ENCODE measurements at places on chromosomes 1 and 21.

DNA sequence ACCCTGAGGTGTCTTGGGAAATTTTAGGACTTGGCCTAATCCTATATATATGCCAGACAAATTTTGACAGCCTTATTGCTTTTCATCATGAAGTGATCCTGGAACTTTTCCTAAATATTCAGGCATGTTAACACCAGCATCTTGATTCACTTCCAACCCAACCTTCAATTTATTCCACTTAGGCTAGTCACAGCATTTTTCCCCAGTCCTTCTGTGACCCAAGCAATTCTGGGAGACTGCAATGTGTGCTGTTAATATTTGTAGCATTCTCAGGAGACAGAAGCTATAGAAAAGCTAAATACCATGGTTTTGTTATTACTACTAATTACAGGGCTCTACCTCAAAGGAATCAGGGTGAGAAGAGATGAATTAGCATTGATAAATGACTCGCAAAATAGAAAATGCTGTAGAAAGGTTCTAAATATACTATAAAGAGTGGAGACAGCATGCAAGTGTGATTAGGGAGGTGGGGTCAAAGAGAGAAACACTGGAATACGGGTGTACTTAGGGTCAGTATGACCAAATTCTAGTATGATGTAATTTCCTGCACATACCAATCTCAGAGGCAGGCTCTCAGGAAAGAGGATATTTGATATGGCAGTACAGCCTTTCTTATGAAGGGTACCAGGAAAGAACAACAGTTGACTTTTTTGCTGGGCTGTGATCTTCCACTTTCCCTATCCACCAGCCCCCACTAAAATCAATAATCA, 29.1 kb downstream of the PRRX1 start:
- DNase-seq, result no peak

DNA sequence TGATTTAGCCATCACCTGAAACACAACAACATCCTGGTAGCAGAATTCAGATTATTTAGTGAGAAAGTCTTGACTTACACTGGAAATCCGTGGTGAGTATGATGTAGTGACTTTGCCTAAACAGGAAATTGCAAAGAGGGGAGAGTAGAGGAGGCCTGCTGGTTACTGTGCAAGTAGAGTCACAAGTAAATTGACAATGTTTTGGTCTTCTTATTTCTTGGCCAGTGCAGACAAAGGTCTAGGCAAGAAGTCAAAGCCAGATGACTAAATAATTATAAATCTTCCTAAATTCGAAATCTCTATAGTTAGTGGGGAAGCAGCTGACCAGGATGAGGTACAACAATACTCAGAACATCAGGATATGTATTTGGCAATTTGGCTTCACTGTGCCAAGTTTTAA, 159.5 kb upstream of the KCTD3 start:
- no peak for DNase-seq

DNA sequence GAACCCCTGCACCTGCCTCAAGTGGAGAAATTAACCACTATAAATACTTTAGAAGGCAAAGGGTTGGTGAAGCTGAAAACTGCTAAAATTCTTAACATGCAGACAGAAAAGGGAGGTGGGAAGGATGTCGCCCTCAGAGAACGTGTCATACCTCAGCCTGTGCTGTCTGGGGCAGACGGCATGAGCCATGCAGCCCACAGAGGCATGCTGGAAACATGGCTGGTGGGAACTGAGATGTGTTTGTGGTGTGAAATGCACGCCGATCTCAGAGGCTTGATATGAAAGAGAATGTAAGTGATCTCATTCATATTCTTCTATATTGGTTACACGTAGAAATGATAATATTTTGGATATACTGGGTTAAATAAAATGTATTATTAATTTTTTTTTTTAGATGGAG, 16.3 kb downstream of the AGPAT3 start:
- no peak for DNase-seq

DNA sequence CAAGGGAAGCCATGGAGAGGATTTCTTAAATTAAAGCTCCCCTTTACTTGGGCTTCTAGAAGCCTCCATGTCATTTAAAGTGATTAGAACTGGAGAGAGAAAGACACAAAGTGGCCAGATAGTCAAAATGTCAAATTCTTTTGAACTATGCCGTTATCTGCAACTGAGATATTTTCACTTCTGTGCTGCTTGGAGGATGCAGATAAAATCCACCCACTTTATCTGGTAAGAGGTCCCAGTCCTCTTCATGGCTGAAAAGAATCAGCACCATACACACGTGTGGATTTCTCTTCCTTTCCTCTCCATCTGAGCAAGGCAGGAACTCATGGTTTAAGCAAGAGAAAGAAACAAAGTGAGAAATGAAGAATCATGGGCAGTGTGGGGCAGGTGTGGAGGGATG, 276.9 kb upstream of the RUNX1 start:
- no peak for DNase-seq

DNA sequence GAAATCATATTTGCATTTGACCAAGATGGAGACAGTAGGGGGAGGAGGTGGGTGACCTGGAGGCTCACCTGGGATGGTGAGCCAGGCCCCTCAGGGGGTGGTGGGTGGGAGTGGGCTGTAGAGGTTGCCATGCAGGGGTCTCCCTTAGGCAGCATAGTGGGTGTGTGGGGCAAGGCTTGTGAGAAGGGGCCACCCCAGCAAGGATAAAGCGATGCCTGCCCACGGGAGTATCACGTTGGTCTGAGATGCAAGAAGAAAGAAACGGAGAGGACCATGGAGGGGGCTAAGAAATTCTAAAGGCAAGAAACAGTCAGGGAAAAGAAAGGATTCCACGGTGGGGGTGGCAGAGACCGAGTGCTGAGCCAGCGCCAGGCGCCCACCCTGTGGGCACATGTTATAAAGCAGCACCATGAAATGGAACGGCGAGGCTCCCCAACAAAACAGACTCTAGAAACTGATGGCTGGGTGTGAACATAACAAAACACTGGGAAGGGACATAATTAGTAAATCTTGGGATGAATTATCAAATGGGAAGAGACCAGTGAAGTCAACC, 11.7 kb upstream of the C2CD2 start:
- no peak for DNase-seq

GRCh38 chr21:41167348-41168342, at the start of gene BACE2:
TSS of gene BACE2 (plus strand) at chr21:41168160. CDS start at chr21:41168264, 104 bp downstream.
- no peak for DNase-seq

DNA sequence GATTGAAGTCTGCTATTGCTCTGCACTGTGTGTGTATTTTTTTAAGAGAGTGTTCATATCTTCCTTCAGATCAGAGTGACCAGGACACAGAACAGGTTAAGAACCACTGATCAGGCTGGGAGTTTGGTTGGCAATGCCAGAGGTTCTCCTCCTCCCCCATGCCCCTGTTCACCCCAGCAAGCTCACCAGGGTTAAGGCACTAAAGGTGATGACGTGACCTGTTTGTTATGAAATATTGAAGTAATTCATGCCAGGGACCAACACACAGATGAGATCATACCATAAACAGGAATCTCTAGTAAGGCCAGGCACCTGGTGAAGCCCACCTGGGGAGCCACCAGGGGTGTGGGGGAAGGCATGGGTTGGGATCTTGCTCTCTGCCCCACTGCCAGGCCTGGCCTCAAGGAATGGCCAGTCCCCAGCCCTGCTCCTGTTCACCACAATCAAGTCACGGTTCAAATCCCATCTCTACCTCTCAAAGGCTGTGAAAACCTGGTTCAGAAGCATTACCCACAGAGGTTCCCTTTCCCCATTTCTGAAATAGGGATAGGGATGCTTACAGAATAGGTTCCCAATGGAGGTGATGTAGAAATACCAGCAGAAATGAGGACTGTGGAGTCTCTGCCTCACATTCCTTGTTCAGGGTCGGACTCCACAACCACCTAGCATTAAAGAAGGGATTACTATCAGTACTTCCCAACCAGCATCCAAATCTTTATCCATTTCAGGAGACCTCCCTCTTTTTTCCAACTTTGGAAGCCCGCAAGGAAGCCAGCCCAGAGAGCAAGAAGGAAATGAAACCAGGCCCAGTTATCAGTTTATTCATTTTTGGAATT, 2.4 kb downstream of the ID3 start:
- DNase-seq, result no peak

GRCh38 chr1:214075999-214076707, 88.4 kb downstream of the PROX1 start:
- DNase-seq, result no peak

GRCh38 chr1:59409986-59410385, 113.1 kb downstream of the FGGY start:
- no peak for DNase-seq

GRCh38 chr1:219834314-219834917, 93.9 kb downstream of the SLC30A10 start:
- no peak for DNase-seq

- DNase-seq, result no peak
Measured at GRCh38 chr1:244139655-244140054, 88.6 kb downstream of the ZBTB18 start.

- DNase-seq, result peak; percentile 75
Measured at GRCh38 chr1:160083968-160084770, 2.8 kb downstream of the KCNJ9 start.

DNA sequence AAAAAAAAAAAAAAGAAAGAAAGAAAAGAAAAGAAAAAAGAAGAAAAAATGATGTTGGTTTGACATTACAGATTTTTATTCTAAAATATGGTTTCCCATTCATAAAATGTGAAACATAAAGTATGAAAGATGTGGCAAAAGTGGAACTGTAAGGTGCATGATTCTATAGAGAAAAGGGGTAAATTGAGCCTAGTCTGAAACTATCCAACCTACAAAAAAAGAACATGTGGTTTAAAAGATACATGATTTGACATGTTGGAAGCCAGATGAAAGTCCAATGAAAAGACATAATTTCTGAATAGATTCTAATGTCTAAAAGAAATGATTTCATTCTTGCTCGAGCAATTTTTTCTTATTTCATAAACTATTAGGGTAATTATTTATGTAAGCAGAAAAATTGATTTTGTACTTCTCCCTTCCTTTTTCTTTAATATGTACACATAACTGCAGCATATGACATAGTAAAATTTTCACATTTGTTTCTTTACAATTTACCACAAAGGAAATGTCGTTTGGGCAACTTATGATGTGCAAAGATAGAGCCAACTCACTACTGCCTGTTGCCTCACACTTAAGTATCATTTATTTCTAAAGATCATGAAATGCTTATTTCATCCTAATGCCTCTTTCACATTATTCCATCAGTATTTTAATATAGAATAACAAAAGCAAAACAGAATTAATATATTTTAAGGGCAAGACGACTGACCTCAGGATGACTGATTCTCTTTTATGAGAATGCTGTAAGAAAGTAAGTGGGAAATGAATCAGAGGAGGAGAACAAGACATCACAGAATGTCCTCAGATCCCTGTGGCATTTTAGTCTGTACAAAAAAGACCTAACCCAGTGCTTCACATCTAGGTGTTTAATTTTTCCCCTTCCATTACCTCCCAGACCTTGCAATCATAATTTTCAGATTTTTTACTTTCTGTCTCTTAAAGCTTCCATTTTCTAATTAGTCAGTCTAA, 165.8 kb upstream of the HMCN1 start:
- no peak for DNase-seq

DNA sequence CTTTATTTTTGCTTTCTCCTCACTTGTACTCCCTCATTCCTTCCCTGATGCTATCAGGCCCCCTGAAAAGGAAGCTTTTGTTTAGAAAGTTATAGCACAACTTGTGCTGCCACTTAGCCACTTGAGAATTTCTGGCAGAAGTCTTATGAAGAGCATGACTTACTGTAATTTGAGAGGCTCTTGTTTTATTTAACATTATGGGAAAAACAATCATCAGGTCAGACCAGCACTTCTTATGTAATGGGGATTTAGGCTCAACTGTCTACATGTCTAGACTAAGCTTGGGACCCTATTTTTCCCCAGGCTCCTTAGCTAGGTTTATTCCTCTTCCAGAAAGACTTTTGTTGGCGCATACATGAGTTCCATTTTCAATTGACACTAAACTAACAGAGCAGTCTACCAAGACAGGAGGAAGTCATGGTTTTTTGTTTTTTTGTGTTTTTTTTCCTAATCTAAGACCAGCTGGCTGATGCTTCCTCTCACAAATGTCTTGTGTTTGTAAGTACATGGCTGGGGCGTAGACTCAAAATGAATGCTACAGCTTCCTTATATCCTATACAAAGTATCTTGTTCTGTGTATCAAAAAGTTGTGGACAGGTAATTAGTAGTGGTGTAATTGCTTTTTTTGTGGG, 31.5 kb downstream of the TNFSF4 start:
- DNase-seq, result no peak

DNA sequence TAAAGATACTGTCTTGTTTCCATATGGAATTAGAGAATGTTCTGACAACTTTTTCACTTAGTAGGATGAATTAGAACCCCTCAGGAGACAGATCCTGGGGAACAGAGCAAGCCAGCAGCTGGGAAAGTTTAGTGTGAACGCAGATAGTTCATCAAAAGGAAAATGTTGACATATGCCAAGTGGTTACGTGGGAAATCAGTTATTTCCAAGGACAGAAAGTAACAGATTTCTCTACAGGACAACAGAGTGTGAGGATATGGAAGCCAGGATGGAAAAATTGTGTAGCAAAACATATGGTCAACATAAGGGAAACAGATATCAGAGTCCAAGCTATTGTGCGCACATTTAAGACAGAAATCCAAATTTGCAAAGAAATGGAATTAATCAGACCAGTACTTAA, 419.5 kb downstream of the LRRIQ3 start:
- DNase-seq, result no peak

- DNase-seq, result no peak
Measured at GRCh38 chr1:21761052-21761451, 21.9 kb downstream of the USP48 start.

DNA sequence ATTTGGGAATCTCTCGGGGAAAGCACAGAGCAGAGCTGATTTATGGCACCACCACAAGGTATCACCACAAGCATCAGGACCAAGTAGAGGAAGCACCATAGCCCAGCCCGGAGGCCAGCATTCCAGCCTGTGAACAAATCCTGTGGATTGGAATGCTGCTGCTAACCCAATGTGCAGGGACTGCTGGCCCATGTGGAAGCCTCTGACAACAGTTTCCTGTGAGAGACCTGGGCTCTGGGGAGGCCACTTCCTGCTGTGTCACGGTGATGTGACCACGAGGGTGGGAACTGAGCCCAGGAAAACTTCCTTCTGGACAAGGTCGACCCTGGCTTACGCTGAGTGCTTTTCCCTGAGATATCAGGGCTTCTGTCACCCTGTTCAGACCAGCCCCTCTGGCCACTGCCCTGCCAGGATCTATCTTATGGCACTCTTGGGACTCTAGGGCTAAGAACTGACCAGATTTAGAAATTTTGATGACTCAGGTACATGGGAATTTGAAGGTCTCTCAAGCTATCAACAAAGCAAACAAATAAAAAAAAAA, 88.3 kb upstream of the NGF start:
- no peak for DNase-seq

DNA sequence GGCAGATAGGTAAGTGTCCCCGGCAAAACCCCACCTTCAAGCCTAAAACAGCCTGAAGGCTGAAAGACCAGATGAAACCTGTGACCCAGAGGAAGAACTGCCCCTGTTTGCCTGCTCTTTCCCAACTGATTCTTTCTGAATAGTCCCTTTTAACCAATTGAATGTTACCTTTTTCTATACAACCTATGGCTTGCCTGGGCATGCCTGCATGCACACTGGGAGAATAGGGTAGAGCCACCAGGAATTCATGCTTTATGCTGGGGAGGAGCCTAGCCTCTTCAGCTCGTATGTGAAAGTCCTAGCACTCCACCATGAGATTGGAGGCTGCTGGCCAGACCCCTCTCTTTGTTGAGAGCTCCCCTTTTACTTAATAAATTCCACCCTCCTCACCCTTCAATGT, 340.0 kb downstream of the PTBP2 start:
- no peak for DNase-seq

GRCh38 chr1:87872189-87872588, 543.5 kb downstream of the LMO4 start:
- DNase-seq, result no peak
